Astrocyte of the hippocampus (primary cell): ENCODE measurements at places on chromosomes 6 and 20.

DNA sequence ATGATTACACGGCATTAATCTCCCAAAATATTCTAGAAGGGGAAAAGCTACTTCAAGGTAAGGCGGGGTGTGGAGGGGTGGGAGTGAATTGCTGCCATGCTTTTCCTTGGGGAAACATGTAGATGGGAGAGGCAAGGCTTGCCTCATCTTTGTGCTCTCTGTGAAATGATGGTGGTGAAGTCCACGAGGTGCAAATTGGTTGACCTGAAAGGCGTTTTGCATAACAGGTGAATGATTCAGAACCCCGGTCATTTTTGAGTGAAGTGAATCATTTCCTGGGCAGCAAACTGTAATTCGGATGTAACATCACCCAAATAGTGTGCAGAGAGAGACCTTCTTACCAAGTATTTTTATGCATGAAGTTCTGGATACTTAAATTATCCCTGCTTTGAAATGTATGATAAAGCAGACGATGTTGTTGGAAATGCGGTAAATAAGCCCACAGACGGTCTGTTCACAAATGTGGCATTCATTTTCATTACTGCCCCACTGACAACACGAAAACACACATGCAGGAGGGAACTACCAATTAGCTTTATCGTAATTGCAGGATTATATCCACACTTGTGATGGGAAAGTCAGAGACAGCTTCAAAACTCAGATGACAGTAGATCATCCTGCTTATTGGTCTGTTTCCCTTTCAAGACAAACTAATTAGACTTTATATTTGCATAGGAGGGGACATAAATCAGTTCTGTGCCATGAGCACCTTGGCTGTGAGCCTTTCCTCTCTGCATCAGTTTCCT is 3.0 kb downstream of the CDH4 start:
- DNase-seq = peak; percentile 44

- peak; percentile 87 for DNase-seq
Observed at GRCh38 chr6:13302751-13303667, 25.3 kb downstream of the TBC1D7 start.

DNA sequence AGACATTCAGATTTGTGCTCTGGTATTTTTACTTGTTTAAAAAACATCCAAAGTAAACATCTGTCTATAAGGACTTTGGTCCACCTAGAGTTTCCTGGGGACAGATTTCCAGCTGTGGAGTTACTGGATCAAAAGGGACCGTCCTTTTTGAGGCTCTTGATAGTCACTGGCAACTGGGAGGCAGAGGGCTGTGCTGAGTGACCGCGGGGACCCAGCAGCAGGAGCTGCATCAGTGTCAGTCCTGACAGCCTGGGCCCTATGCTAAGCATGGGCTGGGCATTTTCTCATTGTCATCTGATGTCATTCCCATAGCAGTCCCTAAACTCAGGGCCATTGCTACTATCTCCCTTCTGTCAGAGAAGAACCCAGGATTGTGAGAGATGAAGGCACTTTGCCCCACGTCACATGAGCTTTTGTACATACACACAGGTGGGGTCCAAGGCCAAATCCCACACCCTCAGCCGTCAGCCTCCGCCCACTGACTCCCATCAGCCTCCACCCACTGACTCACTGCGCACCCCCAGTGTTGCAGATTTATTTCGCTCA is 293.8 kb downstream of the TAF4 start:
- no peak for DNase-seq

DNA sequence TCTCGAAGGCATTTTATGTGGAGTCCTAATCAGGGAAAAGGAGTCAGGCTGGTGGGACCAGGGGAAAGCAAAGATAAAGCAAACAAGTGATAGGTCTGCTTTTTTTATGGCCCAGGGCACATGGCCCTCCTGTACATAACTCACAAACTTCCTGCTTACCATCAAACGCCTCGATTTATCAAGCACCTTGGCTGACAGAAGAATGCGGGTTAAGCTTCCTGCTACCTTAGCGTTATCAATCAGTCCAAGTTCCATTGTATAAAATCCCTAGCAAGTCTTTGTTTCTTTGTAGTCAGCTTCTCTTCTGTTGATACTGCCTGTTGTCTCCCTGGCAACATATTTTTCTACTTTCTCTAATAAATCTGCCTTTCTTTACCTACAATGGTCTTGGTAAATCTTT is 4.1 kb upstream of the TRIM27 start:
- DNase-seq = no peak

GRCh38 chr6:56647172-56647762 is 4.6 kb upstream of the DST start:
- DNase-seq = no peak

GRCh38 chr6:105713474-105714118 is 310.7 kb upstream of the PREP start:
- peak; percentile 13 for DNase-seq

DNA sequence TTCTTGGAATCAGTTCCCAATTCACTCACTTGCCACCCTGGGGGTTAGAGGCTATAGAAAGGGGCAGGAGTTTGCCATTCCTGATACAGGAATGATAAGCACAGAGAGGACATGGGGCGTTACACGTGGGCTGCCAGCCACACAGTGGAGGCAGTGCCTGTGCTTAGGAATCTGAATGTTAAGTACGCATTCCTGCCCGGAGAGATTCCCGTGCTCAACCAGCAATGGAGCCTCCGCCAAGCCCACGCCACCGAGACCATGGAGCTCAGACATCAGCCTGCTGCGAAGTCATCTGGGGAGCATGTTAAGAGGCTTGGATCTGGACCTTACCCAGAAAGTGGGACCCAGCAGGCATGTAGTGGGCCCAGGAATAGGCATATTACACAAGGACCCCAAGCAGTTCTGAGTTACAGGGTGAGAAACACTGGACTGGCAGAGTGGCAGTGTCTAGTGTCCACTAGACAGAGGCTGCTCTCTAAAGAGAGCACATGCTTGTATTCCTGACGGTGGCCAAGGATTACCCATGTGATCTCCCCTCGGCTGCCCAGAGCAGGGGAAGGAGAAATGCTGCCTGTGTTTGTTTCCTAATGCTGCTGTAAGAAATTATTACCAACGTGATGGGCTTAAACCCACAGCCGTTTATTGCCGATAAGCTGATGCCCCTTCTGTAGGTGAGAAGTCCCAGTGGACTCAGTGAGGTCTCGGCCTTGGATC is 138.2 kb downstream of the BMP7 start:
- peak; percentile 19 for DNase-seq

GRCh38 chr20:59027741-59028320 is 4.3 kb downstream of the ATP5F1E start:
- DNase-seq = peak; percentile 62

GRCh38 chr20:5364136-5364821 is 47.5 kb upstream of the PROKR2 start:
- DNase-seq = no peak

DNA sequence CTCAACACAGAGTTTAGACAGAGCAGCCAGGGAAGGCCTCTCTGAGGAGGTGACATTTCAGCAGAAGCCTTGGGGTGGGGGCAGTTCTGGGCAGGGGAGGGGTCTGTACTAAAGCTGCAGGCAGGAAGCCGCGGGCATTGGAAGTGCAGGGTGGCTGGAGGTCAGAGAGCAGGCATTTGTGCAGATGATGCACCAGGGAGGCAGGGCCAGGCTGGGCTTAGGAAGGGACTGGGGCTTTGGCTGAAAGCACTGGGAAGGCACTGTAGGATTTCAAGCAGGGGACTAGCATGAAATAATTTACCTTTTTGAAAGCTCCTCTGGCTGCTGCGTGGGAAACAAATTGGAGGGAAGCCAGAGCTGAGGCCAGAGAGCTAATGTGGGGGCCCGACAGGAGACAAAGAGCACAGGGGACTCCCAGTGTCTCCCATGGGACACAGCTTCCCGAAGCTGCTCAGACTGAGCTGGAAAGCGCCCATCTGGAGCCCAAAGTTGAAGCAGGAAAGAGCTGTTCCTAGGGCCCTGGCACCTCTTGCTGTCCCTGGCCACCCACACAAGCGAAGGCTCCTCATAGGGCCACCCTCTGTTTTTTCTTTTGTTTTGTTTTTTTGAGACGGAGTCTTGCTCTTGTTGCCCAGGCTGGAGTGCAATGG is 19.3 kb downstream of the ADA start:
- no peak for DNase-seq

- no peak for DNase-seq
Observed at GRCh38 chr6:127221201-127221600, 45.5 kb upstream of the RNF146 start.

DNA sequence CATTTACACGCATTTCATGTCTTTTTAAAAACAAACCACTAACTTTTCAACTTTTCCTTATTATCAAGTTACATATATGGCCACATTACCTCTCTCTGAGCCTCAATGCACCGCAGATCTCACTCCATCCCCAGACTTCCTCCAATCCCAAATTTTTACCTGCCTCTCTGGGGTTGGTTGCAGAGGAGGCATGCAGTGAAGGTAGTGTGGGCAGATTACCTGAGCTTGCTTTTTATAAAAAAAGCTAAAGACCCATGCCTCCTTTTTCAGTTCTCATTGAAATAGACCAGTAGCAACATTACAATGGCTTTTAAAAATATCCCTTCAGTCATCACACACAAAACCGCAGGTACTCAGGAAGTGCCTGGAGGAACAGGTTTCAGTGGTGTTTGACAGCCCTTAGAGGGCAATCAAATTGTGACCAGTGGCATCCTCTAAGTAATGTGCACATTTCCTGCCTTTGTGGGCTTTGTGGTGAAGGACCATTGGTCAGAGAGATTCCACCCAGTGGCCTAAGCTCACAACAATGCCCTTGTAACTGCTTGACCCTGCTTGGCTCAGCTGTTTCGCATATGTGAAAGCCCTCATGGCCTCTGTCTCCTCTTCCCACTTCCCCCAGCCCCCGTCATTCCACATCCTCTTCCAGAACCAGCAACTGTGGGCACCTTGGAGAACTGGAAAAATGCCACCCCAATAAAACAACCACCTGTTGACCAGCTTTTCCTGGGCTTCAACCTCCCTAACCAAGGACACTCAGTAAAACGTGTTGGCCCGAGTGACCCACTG is 30.2 kb upstream of the IL17A start:
- DNase-seq = peak; percentile 5

DNA sequence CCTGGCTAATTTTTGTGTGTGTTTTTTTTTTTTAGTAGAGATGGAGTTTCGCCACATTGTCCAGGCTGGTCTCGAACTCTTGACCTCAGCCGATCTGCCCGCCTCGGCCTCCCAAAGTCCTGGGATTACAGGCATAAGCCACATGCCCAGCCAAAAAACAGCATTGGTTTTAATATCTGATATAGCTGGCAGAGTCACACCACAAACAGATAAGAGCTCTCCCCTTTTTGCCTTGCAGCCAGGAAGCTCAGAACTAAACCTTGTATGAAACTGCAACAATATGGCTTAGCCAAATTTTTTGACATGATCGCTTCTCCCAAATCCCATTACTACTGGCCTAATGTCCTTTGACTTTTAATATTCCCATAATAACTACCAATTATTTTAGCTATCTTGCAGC is 4.9 kb downstream of the ACOT8 start:
- no peak for DNase-seq

DNA sequence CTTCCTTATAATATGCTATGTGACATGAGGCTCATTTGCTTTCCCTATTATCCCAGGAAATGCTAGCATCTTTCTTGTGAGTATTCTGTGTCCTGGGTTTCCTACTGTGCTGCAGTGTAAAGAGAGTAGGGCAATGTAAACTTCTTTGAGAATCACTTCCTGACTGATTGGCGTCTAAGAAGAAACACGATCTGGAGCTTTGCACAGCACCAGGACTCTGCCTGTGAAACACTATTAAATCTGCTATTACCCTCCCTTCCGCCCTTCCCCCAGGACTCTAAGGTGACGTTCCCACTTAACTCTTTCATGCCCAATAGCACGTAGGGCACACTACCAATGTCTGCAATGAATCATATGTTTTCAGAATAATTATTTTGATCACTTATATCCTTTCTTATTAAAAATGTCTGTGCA is 607.3 kb upstream of the CITED2 start:
- DNase-seq = peak; percentile 72

DNA sequence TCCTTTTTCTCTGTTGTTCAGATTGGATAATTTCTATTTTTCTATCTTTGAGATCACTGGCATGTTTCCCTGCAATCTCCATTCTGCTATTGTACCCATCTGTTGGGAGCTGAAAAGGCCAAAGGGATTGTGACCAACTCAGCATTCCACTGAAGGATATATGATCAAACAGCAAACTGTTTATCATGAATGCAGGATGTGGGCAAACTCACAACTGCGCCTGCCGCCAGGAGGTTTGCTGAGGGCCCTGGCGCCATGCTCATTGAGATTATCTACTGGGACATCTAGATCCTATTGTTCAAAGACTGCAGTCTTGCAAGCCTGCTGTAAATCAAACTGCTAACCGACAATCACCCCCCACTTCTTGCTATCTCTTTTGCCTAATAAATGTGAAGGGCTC is 3.8 kb upstream of the FKBP1A start:
- no peak for DNase-seq

DNA sequence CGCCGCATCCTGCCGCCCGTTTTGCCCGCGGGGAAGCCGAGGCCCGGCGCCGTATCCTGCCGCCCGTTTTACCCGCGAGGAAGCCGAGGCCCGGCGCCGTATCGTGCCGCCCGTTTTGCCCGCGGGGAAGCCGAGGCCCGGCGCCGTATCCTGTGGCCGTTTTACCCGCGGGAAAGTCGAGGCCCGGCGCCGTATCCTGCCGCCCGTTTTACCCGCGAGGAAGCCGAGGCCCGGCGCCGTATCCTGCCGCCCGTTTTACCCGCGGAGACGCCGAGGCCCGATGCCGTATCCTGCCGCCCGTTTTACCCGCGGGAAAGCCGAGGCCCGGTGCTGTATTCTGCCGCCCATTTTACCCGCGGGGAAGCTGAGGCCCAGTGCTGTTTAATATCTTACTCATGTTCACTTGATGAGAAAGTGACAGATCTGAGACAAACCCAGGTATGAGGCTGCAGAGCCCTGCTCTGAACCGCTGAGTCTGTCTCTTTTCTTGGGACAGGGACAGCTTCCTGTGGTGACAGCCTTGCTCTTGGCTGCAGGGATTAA is 129.4 kb downstream of the CDH26 start:
- peak; percentile 14 for DNase-seq

GRCh38 chr6:5012519-5012918 is 8.7 kb upstream of the RPP40 start:
- DNase-seq = no peak

GRCh38 chr6:52024451-52025068 is 62.9 kb downstream of the PKHD1 start:
- DNase-seq = no peak

DNA sequence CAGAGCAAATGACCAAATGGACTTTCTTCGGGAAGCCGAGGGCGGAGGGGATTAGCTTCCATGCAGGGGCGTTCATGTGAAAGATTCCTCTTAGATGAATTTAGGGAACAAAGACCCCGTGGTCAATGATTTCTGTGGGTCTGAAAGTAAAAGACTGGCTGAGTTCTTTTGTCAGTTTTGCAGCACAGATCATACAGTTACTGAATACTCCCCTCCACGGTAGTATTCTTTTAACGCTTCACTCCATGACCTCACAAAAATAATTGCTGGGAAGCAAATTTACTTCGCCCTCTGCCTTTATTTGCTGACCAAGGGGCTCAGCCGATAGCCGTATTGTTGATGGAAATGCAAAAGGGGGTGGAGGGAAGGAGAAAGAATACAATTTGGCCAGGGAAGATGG is 86.0 kb upstream of the SALL4 start:
- DNase-seq = no peak

GRCh38 chr6:63897459-63897858 is 261.9 kb downstream of the PHF3 start:
- peak; percentile 4 for DNase-seq
